H7 (cell line): ENCODE measurements at places on chromosomes 13 and 19. TPM values are rescaled to one million over a fixed set of nuclear protein-coding genes. Genes with fewer than 3 reads are reported as not detected.

The ZNF491 gene
- total RNA-seq: 0.03 TPM in 1 of 2 replicates, not detected in the other

The EHD2 gene
- 6.2 and 7.5 TPM in 2 replicates for total RNA-seq

The NAA16 gene
- 11.4 and 14.2 TPM in 2 replicates for total RNA-seq

The LGI4 gene
- 2.9 and 10.4 TPM in 2 replicates for total RNA-seq

The MAU2 gene
- total RNA-seq: 39.9 and 43.3 TPM in 2 replicates

The ZNF547 gene
- total RNA-seq: 1.7 and 1.8 TPM in 2 replicates

The OR7A10 gene
- total RNA-seq: not detected in 2 replicates

The ZFR2 gene
- total RNA-seq: 21.5 and 36.1 TPM in 2 replicates

The CALR3 gene
- total RNA-seq: 0.52 and 0.97 TPM in 2 replicates

GRCh38 chr13:61466280-61466679, 50.6 kb upstream of the PCDH20 start:
- peak; percentile 4 for DNase-seq

- peak; percentile 94 for DNase-seq
Observed at GRCh38 chr19:926589-927350, 935 bp downstream of the ARID3A start.

DNA sequence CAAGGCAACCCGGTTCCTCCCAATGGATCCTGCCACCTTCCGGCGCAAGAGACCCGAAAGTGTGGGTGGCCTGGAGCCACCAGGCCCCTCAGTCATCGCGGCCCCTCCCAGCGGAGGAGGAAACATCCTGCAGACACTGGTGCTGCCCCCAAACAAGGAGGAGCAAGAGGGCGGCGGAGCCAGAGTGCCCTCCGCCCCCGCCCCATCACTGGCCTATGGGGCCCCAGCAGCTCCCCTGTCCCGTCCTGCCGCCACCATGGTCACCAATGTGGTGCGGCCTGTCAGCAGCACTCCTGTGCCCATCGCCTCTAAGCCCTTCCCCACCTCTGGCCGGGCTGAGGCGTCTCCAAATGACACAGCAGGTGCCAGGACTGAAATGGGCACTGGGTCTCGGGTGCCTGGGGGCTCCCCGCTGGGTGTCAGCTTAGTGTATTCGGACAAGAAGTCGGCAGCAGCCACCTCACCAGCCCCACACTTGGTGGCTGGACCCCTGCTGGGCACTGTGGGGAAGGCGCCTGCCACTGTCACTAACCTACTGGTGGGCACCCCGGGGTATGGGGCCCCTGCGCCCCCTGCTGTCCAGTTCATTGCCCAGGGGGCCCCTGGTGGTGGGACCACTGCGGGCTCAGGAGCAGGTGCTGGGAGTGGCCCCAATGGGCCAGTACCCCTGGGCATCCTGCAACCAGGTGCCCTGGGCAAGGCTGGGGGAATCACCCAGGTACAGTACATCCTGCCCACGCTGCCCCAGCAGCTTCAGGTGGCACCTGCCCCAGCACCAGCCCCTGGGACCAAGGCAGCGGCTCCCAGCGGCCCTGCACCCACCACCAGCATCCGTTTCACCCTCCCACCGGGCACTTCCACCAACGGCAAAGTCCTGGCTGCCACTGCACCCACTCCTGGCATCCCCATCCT, 11.2 kb upstream of the PRR19 start:
- peak; percentile 79 for DNase-seq

DNA sequence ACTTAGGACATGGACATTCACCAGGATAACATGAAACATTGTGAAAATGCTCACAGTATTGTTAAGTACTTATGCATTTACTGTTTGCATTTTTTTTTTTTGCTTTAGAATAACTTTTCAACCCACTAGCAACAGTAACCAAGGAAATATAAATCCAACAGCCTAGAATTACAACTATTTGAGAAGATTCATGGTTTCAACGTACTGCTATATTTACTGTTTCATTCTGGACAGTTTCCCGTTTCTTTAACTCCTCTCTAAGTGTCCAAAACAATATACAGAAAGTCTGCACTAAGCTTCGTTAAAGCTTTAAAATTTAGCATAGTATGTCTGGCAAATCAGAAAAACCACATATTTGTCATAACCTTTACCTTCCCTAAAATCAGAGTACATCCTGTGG, 2.7 kb downstream of the SMAD9 start:
- DNase-seq: no peak

DNA sequence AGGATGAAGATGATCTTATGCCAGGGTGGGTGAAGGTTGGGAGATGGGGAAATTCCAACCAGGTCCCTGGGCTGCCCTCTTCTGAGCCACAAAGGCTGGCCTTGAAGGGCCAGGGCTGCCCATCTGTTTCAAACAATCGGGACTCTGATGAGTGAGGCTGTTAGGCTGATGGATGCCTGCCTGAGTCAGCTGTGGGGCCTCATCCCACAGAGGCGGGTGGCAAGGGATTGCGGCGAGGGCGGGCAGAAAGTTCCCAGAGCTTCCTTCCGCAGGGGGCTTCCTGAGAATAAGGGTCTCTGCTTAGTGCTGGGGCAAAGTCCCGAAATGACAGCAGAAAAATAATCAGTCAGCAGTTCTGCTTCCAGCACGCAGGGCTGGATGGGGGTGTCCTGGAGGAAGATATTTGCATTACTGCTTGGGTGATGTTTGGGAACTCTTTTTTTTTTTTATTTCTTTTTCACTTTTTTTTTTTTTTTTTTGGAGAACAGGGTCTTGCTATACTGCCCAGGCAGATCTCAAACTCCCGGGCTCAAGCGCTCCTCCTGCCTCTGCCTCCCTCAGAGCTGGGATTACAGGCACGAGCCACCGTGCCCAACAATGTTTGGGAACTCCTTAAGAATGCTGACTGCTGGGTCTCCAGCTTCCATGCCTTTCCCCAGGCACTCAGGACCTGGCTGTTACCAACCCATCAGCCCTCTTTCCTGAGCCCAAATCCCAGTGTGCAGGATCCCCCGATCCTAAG, 14.1 kb downstream of the SH3GL1 start:
- peak; percentile 38 for DNase-seq

GRCh38 chr19:38522915-38523314, 89.4 kb downstream of the RYR1 start:
- no peak for DNase-seq

GRCh38 chr13:58619396-58620113, 988.0 kb downstream of the PCDH17 start:
- no peak for DNase-seq

DNA sequence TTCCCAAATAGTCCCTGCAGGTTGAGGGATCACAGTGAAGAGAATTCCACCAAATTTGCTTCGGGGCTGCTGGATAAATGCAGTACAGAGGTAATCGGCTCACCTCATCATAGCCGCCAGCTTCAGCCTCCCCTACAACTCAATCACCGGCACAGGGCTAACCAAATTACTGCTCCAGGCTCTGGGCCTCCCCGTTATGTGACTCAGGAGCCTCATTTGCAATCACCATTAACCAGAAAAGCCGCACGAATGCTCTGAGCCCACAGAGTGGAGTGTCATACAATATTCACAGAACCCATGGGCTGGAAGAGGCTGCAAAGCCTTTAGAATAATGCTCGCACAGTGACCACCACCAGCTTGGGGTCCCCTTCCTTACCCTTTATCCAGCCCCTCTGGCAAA, 4.9 kb downstream of the SIAH3 start:
- DNase-seq: no peak

DNA sequence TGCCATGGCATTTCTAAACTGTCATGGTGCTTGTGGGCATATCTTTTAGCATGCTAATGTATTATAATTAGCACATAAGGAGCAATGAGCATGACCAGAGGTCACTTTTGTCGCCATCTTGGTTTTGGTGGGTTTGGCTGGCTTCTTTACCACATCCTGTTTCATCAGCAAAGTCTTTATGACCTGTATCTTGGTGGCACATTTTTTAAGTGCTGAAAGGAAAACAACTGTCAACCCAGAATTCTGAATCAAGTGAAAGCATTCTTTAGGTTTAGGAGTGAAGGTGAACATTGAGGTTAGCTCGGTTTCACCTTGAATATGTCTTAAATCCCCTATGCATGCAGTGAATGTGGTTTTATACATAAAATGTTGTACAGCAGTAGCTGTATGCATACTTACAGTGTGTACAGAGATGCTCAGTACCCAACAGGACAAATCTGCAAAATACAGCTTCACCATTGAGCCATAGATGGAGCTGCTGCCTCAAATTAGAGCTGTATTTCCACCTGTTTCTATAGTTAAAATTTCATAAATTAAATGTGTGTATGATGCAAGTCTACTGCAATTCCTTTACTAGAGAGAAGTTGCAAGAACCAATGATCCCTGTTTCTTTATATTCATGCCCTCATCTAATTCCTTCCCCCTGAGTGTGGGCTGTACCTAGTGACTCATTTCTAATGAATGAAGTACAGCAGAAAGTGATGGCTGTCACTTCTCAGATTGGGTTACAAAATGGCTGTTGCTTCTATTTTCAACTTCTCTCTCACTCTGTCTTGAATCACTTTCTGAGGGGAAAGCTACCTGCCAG, 25.2 kb upstream of the IGSF23 start:
- no peak for DNase-seq

DNA sequence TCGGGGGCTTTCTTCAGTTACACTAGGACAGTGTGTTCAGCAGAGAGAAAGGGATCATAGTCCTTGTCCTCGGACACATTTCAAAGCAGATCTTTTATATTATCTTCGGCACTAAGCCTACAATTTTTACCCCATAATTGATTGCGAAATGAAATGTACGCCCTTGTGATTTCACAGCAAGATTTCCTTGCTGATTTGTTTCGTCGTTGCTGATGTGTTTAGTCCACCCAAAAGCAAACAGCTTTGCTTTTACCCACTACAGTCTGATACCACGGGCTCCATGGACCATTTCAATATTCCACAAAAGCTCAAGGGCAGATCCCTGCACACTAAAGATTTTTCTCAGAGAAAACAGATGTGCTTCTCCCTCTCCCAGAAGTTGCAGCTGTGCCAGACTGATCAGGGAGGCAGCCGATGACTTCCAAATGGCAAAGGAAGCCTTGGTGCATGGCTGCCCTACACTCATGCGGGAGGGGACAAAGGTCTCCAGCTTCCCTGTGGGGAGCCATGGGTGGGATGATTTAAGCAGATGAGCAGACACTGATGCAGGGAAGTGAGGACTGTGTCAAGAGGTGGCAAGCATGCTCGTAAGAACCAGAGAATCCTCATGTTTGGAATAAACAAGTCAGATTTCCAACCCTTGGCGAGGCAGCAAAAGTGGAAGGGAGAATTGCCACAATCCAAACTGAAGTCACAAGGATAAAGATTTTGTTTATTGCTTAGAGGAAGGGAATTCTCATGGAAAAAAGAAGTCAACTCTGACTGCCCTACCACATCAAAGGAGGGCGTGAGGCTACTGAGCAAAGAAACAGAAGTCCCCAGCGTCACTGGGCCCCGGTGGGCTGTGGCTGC, 81.1 kb downstream of the STK24 start:
- DNase-seq: no peak

DNA sequence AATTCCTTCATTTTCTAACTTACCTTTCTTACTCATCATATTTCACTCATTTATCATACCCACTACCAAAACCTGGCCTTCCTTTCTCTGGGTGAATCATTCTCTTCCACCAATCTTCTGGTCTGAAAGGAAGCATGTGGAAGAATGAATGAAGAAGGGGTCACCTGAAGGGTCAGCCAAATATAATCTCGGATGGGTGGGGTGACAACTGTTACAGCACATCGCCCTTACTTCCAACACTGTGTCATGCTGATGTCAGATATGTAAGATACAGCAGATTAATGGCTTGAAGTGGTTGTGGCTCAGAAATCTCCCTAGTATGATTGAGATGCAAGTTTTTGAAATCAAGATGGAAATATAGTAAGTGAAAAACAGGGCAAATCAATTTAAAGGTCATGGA, 401.7 kb upstream of the HTR2A start:
- DNase-seq: no peak

GRCh38 chr13:73465617-73465971, 406.8 kb downstream of the KLF5 start:
- no peak for DNase-seq

- DNase-seq: no peak
Observed at GRCh38 chr13:111865046-111865445, 201.9 kb upstream of the SOX1 start.

DNA sequence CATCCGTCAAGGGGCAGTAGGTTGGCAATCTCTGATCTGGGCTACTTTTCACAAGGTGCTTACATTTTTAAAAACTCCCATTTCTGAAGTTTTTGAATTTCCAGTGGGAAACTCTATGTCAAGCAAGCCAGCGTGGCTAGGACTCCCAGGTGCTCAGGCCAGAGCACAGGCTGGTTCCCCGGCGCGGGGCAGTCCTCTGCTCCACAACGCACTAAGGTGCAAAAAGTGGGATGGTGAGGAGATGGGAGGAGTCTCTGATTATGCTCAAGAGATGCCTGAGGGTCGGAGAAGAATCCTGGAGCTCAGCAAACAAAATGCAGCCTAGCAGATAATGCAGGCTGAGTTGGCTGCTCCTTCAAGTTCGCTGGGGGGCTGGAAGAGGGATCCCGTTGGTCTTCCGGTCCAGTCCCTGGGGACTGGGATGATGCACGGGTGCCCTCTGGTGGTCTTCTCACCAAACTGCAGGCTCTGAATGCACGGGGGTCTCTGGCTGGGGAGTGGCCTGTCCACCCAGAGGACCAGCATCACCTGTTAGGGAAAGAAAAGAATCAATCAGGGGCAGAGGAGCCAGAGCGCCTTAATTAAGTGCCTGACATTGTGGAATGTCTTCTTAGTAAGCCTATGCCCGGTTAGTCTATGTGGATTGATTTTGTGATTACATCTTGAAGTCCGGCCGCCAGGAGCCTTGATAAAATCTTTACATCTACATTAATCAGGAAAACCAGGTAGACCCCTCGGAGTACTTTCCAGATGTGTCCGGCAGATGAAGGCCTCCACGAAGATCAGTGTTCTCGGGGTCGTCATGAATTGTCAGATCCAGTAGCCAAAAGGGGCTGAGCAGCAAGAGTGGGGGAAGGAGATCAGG, 244.4 kb upstream of the MAB21L1 start:
- peak; percentile 92 for DNase-seq

DNA sequence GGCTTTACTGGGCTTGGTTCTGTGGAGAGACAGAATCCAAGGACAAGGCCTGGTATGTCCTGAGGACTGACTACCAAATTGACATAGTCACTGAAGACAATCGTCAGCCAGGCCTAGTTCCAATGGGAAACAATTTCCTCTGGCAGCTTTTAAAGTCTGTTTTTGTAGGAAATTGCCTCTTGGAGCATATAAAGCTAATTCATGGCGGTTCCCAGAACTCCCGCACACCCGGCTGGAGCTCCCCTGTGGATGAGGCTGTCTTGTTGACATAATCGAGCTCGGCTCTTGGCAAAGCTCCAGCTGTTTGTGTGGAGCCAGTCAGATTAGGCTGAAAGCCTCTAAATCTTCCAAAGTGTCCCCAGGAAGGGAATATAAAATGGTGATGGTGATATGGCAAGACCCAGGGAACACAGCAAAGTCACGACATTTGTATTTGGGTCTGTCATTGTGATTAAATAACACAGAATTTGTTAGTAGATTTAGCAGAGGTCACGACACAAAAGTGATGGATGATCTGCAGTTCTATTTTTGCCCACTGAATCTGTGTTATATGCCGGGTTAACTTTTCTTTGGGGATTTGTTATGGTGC, 395.0 kb downstream of the PCDH9 start:
- DNase-seq: no peak

DNA sequence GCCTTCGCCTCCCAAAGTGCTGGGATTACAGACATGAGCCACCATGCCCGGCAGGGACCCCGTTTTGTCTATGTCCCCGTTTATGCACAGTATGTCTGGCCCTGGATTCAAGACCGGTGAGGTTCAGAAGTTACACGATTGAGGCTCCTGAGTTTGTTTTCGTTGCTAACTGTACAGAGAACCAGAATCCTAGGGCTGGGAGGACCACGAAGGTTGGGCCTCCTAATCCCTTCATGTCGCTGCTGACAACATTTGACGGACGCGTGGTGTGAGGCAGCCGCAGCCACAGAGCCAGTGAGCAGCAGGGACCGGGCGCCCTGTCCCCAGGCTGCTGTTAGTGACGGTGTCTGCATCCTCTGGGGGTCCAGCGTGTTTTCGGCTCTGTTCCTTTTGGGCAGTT, 91.4 kb downstream of the ATP11A start:
- peak; percentile 57 for DNase-seq
